GM20000 (cell line): ENCODE measurements at places on chromosomes 1 and 21.

DNA sequence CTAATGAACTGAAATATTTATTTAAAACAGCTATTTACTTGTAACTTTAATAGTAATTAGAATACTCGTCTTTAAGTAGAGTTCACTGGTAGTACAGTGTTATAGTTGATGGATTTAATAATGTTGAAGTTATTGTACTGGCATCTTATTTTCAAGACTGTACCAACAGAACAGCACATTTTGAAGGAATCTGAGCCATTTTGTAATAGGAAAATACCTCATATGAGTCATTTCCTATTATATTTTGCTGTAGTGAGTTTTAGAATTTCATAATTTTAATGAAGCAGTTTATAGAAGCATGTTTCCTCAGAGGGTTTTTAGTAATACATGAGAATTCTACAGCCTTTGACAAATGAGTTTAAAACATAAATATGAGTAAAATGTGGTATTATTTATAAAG is 258.3 kb downstream of the OLFM3 start:
- DNase-seq = no peak

DNA sequence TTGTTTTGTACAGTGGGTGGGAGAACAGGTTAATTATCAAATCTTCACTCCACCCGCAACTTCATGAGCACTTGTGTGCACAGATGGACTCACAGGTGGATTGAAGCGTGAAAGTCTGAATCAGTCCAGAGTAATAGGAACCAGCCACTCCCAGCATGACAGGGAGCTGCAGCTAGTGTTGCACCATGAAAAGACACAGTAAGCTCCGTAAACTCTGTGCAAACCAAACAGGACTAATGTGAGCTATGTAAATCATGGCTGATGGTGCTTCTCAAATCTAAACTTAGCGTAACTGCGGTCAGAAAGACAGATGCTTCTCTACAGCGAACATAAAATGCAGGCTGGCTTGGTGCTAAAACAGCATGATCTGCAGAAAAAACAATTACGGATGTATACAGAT is 114.4 kb downstream of the CENPF start:
- no peak for DNase-seq

GRCh38 chr1:106465666-106466065 is 590.8 kb upstream of the PRMT6 start:
- no peak for DNase-seq

DNA sequence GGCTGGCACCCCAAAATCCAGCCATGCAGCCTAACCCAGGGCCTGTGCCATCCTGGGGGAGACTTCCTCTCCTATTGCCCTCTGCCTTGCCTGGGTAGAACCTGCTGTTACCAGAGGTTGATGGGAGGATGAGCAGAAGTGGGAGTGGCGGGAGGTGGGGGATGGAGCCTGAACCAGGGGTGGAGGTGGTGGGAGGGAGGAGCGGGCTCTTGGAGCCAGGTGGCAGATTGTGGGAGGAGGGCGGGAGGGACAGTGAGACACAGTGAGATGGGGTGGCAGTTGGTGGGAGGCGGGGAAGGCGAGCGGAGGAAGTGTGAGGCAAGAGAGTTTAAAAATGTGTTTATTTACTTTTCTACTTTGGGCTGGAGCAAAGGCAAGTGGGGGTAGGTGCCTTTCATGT is 87.3 kb downstream of the KCNJ6 start:
- no peak for DNase-seq

DNA sequence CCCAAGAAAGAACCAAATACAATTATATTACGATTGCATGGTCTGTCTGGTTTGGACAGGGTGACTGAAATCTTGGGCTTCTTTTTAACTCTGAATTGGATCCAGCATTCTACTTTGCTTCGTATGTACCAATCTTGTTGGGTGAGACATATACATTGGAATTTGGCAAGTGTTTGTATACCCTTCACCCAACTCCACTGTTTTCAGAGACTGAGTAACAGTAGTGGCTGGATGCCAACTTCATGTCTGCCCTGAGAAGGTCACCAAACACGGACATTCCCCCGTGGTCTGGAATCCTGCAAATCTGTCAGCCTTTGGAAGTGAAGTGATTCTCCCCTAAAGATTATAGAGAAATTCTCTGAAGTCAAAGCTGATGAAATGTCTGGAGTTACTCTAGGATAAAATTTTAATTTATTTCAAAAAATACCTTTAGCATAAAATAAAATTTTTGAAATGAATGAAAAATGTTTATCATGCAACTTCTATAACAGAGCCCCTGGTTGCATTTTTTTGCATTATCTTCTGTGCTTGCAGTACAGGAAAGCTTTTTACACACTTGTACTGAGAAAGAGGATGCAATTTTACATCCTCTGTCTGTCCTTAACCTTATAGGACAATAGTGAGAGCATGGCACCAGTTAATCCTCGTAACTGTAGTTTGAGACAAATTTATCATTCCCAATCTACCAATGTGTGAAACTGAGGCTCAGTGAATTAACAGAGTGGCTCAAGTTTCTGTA is 201.8 kb downstream of the DISC1 start:
- DNase-seq = no peak

DNA sequence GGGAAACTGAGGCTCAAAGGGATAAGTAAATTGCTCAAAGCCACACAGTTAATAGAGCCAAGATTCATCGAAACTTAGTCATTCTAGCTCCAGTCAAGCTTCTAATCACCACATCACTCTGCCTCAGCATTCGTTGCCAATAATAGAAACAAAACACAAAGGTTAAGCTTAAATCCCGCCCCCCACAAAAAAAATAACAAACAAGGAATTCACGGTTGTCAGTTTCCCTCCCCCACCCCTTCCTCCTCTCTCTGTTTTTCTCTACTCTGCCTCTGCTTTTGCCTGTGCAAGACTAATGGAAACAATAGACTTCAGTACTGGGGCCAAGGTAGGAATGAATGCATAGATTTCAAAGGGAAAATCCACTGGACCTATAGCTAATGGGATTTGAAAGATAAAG is 70.7 kb upstream of the ZNF644 start:
- no peak for DNase-seq

DNA sequence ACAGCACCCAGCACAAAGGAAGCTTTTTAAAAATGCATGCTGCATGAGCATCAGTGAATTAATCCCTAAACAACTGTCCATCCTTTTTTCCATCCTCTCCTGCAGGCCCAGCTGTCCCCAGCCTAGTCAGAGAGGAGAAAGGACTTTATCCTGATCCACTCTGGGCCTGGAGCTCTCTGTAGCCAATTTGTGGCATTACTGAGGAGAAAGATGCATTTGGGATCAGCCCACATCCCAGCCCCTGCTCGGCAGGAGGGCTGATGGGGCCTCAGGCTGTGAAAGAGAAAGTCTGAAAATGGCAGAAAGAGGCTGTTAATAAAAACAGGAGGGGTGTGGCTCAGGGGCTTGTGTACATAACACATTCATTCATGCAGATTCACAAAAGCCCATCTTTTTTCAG is 37.5 kb upstream of the ATP2B4 start:
- DNase-seq = no peak

DNA sequence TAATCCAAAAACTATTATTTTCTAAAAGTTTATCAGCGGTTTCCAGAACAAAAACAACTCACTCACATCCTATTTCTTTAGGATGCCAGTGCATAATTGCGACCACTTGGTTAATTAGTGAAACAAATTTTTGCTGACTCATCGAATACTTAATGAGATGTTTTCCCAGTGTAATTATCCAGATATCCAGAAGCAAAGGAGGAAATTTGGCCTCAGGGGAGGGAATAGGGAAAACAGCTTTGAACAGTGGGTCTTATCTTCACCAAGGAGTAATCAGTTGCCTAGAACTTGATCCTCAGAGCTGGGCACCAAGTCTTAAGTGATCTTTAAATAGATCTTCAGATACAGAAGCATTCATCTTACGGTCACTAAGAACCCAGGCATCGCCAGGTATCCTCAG is 24.3 kb downstream of the STYXL2 start:
- no peak for DNase-seq

- DNase-seq = no peak
Measured at GRCh38 chr1:214006845-214007244, 19.1 kb downstream of the PROX1 start.

DNA sequence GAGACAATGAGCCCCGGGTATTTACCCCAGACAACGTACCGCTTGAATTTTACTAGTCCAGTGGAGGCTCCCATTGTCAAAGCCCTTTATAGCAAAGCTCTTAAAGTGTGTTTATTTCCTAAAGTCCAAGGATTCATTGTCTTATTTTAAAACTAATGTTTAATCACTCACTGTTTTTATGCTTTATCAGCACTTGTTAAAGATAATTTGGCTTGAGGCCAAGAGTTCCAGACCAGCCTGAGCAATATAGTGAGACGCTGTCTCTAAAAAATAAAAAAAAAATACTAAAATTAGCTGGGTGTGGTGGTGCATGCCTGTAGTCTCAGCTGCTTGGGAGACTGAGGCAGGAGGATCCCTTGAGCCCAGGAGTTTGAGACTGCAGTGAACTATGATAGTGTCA is 202.8 kb downstream of the RYR2 start:
- DNase-seq = no peak

- peak; percentile 45 for DNase-seq
Measured at GRCh38 chr1:211739671-211740411, 64.4 kb upstream of the NEK2 start.

DNA sequence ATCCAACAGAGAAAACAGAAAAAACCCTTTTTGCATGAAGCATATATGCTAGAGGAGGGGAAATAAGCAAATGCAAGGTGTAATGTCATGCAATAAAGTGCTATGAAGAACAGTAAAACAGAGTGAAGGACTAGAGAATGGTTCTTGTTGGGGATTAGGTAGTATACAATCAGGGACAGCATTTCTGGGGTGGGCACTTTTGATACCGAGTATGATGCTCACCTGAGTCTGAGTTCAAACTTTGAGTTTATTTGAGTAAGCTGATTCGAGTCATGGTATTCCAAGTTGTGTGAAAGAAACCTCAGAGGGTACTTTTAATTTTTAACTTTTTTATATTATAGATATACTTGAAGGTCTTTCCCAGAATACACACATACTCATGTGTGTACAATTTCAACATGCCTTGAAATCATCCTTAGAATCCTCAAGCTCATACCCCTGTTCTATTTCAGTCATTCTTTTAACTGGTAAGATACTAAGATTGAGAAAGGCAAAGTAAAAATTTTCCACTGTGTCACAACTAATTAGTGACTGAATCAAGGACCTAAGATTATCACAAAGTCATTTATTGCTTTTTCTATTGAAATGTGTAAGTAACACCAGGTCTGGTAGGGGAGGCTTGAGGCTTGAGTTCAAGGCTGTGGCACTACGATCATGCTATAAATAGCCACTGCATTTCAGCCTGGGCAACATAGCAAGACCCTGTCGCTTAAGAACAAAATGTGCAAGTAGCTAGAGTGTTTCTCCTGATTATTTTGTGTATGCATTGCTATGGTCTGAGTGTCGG is 12.1 kb downstream of the LRRC8B start:
- DNase-seq = no peak

DNA sequence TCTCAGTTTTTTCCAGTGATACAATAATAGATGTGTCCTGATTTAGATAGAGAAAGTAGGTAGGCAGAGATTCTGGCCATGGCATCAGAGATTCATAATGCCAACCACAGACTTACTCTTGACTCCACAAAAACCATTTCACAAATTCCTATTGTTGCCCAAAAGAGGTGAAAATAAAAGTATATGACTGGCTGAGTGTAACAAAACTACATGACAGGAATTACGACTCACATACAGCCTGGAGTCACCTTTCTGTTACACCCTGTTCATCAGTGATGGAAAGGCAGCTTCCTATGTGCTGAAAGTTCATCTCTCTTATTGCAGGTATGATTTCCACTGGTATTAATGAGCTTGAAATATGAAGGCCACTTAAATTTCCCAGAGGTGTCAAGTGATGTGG is 72.3 kb downstream of the MPZL1 start:
- no peak for DNase-seq

DNA sequence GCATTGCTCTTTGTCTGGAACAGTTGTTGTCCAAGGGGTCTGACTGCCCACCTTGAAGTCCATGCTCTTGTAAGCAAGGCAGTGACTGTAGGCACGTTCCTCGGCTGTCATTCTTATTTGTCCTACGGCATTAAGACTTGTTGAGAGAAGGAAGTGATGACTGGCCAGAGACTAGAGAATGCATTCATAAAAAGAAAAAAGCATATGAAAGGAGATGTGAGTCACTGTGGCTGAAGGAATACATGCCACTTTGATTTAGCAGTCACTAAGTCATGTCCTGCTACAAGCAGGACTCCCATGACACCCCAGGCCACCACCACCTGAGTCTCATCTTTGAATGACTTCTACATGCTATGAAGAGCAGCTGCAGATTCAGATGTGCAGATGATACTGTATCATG is 50.5 kb downstream of the CNN3 start:
- DNase-seq = no peak

DNA sequence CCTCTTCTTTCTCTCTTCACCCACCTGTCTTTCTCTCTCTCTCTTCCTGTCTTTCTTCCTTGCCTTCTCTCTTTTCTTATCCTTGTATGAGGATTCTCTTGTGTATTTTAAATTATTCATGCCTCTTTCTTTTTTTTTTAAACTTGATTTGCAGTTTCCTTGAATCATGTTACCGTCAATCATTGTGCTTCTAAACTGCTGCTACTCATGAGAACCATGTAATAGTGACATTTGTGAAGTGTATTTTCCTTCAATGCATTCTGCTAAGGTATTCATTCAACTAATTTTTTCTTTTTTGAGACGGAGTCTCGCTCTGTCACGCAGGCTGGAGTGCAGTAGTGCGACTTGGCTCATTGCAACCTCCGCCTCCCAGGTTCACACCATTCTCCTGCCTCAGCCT is 539.1 kb upstream of the BRINP3 start:
- no peak for DNase-seq

GRCh38 chr1:24205345-24206082 is 18.4 kb upstream of the IFNLR1 start:
- DNase-seq = no peak

DNA sequence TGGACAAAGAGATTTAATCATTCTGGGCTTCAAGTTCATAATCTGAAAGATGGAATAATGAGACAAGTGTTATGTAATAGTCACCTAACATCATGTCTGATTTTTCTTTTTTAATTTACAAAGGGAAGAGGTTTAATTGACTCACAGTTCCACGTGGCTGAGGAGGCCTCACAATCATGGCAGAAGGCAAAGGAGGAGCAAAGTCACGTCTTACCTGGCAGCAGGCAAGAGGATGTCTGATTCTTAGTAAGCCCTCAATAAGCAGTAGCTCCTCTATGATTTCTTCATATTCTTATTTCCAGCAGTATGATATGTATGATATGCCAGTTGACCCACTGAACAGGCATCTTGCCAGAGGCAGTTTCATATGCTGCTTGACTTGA is 152.7 kb downstream of the S1PR1 start:
- DNase-seq = no peak

DNA sequence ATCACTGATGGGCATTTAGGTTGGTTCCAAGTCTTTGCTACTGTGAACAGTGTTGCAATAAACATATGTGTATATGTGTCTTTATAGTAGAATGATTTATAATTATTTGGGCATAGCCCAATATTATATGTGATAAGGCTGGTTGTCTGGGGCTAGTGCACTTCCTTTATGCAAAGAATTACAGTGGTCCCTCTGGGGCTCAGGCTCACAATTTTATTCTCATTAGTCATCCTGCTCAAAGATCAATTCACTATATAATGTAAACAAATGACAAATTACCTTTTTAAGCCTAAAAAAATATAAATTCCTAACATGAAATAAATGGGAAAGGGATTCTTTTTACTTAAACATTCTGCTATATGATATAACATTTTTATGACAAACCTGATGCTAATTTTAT is 5.0 kb downstream of the PLPPR4 start:
- no peak for DNase-seq
